ENCODE measurements at places on chromosomes 11 and 22.
A peak's percentile ranks its signal among the peaks of the same experiment; 100 is the strongest.

GRCh38 chr11:44112091-44112821 lies 16.8 kb downstream of the EXT2 start:
- no peak for DNase-seq
- no peaks in the 10 kb centered on the region for H3K27me3 ChIP-seq
- peaks cover 66% of the 10 kb centered on the region for H3K36me3 ChIP-seq
- H3K4me1 ChIP-seq, result peaks cover 16% of the 10 kb centered on the region

DNA sequence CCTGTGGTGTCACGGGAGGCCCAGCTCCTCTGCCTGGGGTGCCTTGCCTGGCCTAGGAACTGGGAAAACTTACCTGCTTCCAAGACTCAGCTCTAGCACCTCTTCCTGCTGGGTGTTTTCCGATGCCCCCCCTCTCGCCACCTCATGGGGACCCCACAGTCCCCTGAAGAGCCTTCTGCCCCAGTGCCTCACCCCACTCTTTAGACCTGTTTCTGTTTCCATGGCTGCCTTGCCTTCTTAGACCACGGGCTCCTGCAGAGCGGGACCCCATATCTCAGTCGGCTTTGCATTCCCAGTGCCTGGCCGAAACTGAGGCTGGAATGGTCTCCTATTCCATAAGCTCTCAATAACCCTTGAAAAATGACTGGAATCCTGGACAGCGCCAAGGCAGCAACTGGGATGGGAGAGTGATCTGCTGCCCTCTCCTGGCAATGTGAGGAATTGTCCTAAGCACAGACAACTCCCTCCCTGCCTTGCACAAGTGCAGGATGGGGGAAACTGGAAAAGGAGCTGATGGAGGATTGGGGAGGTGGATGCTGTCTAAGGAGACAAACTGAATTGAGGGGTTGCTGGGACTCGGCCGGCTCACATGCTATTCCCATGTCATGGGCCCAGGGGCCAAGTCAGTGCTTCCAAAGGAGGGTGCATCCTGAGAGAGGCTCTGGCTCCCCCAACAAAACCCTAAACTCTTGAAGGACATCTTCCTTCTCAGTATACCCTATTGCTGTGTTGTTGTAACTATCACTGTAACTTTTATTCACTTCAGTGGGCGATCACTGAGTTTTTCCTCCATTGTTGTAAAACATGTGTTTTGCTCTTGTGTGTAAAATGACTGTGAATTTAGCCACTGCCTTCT lies 26.6 kb upstream of the IL17RA start:
- peak; percentile 56 for DNase-seq
- H3K4me1 ChIP-seq, result peaks cover 5% of the 10 kb centered on the region
- H3K27ac ChIP-seq, result no peak overlapping the region
- H3K4me3 ChIP-seq, result no peak overlapping the region
- H3K36me3 ChIP-seq, result no peaks in the 10 kb centered on the region
- H3K27me3 ChIP-seq, result no peaks in the 10 kb centered on the region

GRCh38 chr11:129021295-129021694 lies 78.6 kb upstream of the TP53AIP1 start:
- DNase-seq, result no peak
- H3K4me3 ChIP-seq, result no peak overlapping the region
- H3K36me3 ChIP-seq, result no peaks in the 10 kb centered on the region
- H3K4me1 ChIP-seq, result no peaks in the 10 kb centered on the region
- H3K27ac ChIP-seq, result no peak overlapping the region

DNA sequence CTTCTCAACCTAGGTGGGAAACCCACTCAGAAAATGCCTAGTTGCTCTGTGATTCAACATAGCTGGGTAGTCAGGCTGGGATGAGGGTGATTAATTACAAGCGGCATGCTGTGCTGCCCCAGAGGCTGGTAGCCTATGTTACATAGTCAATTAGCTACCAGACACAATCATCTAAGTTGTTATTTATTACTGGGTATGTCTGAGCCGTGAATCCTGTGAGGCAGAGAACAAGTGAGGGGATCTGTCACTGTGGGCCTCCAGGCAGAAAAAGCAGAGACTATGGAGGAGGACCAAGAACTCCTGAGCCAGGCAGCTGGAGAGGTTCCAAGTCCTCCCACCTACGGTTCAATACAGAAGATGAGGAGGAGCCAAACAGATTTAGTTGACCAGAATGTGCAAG lies 186.6 kb upstream of the BDNF start:
- no peaks in the 10 kb centered on the region for H3K27me3 ChIP-seq
- no peak for DNase-seq
- no peaks in the 10 kb centered on the region for H3K36me3 ChIP-seq
- no peak overlapping the region for H3K4me3 ChIP-seq
- no peak overlapping the region for H3K27ac ChIP-seq

- H3K36me3 ChIP-seq, result no peaks in the 10 kb centered on the region
- DNase-seq, result no peak
- no peaks in the 10 kb centered on the region for H3K27me3 ChIP-seq
- peak overlapping the region; percentile 78 for H3K4me3 ChIP-seq
- peaks cover 79% of the 10 kb centered on the region for H3K4me1 ChIP-seq
- H3K27ac ChIP-seq, result peak overlapping the region; percentile 79
These were observed 4.8 kb downstream of the ARHGEF17 start for GRCh38 chr11:73312851-73313327.

GRCh38 chr11:7672960-7673723 lies at the start of gene CYB5R2:
Gene CYB5R2 (minus strand): TSS chr11:7673500. CDS start chr11:7672825, 675 bp downstream.
- H3K36me3 ChIP-seq, result no peaks in the 10 kb centered on the region
- peak within 1 kb of the TSS; percentile 64 for H3K4me3 ChIP-seq
- H3K4me1 ChIP-seq, result peaks cover 13% of the 10 kb centered on the region
- peak; percentile 80 for DNase-seq
- H3K27me3 ChIP-seq, result peaks cover 12% of the 10 kb centered on the region

GRCh38 chr11:111935317-111936039 lies 1.7 kb upstream of the DIXDC1 start:
- peaks cover 36% of the 10 kb centered on the region for H3K4me1 ChIP-seq
- no peaks in the 10 kb centered on the region for H3K36me3 ChIP-seq

DNA sequence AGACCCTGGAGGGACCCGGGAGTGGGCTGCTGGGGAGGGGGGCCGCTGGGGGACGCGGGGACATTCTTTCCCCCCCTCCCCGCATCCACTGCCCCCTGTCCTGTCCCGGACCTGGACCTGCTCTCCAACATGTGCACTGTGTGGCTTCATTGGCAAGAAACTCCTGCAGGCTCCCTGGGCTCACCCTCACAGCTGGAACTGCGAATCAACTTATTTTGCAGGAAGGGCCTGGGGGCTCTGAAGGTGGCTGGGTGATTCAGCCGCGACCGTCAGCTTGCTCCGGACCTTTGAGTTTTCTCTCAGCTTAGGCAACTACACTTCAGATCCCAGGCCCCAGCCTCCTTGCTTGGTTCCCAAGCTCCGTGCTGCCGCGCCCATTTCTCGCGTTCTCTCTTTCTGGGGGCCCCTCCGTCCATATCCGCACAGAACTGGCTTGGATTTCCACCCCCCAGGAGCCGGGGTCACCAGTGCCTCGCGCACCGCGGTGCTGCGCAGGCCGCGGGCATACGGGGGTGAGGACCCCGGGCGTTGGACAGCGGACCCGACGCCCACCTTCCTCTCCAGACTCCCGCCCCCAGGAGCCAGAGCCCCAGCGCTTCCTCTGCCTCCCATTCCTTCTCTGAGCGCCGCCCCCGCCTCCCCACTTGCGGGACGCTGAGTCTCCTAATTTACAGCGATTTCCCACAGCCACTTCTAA lies 471 bp upstream of the AHNAK start:
- H3K27ac ChIP-seq, result peak overlapping the region; percentile 97
- peak overlapping the region; percentile 98 for H3K4me3 ChIP-seq
- H3K27me3 ChIP-seq, result no peaks in the 10 kb centered on the region
- H3K36me3 ChIP-seq, result peaks cover 4% of the 10 kb centered on the region

GRCh38 chr22:35226958-35227647 lies 30.2 kb upstream of the HMGXB4 start:
- H3K4me1 ChIP-seq, result no peaks in the 10 kb centered on the region
- no peak overlapping the region for H3K27ac ChIP-seq
- no peak for DNase-seq
- H3K4me3 ChIP-seq, result no peak overlapping the region
- peaks cover 9% of the 10 kb centered on the region for H3K27me3 ChIP-seq

DNA sequence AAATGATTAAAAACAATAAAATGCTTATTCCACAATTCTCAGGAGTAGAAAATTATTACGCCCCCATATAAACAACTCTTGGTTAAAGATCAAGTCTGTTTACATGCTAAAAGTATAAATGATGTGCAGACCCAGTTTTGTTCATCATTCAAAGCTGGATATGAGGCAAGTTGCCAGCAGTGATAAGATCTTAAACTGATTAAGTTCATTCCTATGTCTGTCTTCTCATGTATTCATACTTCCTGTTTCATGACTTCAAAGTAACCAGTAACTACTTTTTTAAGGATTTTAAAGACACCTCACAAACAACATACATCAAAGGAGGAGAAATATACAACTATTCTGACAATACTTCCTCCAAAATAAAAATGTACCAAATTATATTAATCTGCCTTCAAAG lies 55.0 kb upstream of the ARHGAP32 start:
- H3K27ac ChIP-seq, result no peak overlapping the region
- no peak overlapping the region for H3K4me3 ChIP-seq
- H3K4me1 ChIP-seq, result no peaks in the 10 kb centered on the region
- no peaks in the 10 kb centered on the region for H3K36me3 ChIP-seq
- DNase-seq, result no peak
- H3K27me3 ChIP-seq, result no peaks in the 10 kb centered on the region

DNA sequence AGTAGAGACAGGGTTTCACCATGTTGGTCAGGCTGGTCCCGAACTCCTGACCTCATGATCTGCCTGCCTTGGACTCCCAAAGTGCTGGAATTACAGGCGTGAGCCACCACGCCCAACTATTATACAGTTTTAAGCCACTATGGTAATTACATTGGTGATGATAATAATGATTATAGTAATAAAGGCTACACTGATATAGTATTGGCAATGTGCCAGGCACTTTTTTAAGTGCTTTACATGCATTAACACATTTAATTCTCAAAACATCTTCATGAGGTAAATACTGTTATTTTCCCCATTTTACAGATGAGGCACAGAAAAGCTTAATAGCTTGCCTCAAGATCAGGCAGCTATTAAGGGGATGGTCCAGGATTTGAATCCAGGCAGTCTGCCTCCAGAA lies 222.5 kb downstream of the SOX6 start:
- no peak overlapping the region for H3K27ac ChIP-seq
- H3K36me3 ChIP-seq, result no peaks in the 10 kb centered on the region
- no peaks in the 10 kb centered on the region for H3K4me1 ChIP-seq
- H3K4me3 ChIP-seq, result no peak overlapping the region
- no peak for DNase-seq

DNA sequence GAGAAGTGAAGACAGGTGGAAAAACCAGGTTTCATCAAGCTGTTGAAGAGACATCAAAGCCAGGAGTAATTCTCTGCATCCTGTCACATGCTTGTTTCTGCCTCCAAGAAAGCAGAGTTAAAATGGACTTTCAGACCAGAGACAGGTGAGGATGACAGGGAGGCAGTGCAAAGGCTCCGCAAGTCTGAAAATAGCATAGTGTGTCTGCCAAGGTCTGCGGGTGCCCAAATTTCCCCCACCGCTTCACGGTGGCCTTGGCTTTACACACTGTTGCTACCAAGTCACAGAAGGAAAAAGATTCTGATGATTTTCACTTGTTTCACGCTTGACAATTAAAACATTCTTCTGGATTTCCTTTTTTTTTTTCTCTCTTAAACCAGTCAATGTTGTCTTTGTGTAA lies 44.2 kb downstream of the SNX19 start:
- H3K36me3 ChIP-seq, result peaks cover 65% of the 10 kb centered on the region
- H3K27ac ChIP-seq, result no peak overlapping the region
- H3K4me1 ChIP-seq, result peaks cover 1% of the 10 kb centered on the region
- no peaks in the 10 kb centered on the region for H3K27me3 ChIP-seq

DNA sequence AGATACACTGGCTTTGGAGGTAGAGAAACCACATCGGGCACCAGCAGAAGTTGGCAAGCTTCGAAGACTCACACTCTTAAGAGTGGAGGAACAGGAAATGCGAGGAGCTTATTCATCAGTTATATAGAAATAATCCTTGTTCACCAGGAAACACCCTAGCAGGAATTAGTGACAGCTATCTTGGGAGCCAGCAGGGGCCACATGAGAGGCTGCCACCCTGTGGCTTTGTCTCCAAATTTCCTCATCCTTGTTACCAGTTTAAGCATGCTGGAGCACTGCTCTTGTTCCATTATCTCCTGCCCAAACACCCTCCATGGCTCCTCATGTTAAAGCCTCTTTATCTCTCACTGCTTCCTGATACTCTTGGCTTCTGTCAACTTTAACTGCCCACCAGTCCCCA lies 131.0 kb downstream of the PLEKHA7 start:
- DNase-seq, result peak; percentile 40
- peaks cover 31% of the 10 kb centered on the region for H3K4me1 ChIP-seq
- H3K4me3 ChIP-seq, result no peak overlapping the region

DNA sequence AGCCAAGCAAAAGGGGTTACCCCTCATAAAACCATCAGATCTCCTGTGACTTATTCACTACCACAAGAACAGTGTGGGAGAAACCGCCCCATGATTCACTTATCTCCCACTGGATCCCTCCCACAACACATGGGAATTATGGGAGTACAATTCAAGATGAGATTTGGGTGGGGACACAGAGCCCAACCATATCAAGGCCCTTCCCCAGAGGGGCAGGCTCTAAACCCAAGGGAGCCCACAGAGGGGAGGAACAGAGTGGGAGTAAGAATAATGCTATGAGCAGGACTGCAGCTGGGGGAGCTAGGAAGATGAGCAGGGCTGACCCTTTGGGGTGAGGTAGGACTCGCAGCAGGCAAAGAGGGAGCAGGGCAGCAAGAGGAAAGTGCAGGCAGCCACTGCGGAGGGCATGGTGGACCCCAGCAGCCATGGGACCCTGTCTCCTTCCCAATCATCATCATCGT lies 59.3 kb downstream of the CD82 start:
- peak overlapping the region; percentile 64 for H3K27ac ChIP-seq
- no peak for DNase-seq
- H3K4me1 ChIP-seq, result peaks cover 43% of the 10 kb centered on the region
- peaks cover 4% of the 10 kb centered on the region for H3K36me3 ChIP-seq
- H3K27me3 ChIP-seq, result no peaks in the 10 kb centered on the region

- no peak for DNase-seq
- no peaks in the 10 kb centered on the region for H3K27me3 ChIP-seq
- H3K4me1 ChIP-seq, result no peaks in the 10 kb centered on the region
- H3K4me3 ChIP-seq, result no peak overlapping the region
- no peak overlapping the region for H3K27ac ChIP-seq
These were observed 39.4 kb downstream of the CYP2R1 start for GRCh38 chr11:14852571-14853177.

DNA sequence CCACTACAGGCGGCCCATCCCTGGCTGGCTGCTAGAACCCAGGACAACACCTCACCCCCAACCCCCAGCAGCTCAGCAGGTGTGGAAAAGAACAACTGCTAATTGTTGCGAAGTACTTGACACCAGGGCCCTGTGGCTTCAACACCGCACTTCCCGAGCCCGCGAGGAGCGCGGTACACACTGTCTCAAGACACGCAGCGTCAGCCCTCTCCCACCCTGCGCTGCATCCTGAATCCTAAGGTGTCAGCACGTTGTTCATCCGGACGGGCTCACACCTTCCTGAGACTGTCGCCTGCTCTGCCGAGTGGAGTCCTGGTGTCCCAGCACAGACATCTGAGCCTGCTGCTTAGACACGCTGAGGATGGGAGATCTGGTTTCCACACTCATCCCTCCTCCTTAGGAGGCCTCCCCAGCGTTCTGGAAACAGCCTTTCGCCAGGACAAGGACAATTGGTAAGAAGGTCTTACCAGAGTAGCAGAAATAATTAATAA lies 1336.2 kb downstream of the BRD1 start:
- no peaks in the 10 kb centered on the region for H3K36me3 ChIP-seq
- no peak for DNase-seq
- no peak overlapping the region for H3K27ac ChIP-seq

- no peaks in the 10 kb centered on the region for H3K4me1 ChIP-seq
- no peak overlapping the region for H3K27ac ChIP-seq
- no peak overlapping the region for H3K4me3 ChIP-seq
- H3K36me3 ChIP-seq, result no peaks in the 10 kb centered on the region
These were observed 13.3 kb downstream of the ASCL2 start for GRCh38 chr11:2256951-2257700.
